D341Med (cell line): ENCODE measurements at places on chromosomes 12 and 14.
A peak's percentile ranks its signal among the peaks of the same experiment; 100 is the strongest.

- DNase-seq: no peak
Measured at GRCh38 chr12:77777274-77777673, 53.4 kb upstream of the NAV3 start.

GRCh38 chr12:88630561-88630960, 50.3 kb upstream of the KITLG start:
- DNase-seq: no peak

DNA sequence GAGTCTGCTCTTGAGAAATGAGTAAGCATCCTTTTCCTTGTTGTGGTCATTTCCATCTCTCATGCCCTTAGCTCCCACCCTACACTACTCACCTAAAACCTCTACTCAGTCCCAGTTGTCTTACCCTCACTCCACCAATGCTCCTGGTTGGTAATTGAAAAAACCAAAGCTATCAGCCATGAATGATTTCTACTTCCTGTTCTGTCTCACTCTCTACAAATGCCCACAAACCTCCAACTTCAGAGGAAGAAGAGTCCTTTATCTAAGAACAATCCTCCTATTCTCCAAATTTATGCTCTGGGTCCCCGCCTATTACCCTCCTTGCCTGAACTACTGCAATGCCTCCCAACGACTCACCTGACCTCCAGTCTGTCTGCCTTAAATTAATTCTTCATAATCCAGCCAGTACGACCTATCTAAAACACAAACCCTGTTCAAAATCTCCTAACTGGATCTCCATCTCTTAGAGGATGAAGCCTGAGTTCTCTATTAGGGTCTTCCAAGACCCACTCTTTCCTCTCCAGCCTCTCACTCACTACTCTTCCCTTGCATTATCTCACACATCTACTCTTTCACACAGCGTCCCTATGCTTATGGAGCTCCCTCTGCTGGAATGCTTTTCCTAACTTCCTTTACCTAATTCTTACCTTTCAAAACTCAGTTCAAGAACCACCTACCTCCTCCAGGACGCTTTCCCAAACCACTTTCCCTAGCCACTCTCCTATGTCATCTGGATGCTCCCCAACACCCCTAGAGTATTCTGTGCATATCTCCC, 2.2 kb downstream of the DHRS1 start:
- DNase-seq: peak; percentile 45

DNA sequence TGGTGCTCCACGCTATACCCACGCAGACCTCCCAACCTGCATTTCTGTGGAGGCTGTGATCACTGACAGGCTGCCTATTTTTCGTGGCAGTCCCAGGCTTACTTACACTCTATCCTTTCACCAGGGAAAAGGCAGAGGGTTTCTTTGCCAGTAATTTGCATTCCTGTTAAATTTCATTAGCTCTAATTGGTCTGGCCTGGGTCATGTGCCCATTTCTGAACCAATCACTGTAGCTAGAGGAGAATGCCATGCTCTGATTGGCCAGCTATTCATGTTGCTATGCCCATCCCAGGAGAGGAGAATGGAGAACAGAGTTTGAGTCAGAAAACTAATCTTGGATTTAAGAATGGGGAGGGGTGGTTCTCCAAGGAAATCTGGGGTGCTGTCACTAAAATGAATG, 43.2 kb upstream of the TUNAR start:
- DNase-seq: no peak

DNA sequence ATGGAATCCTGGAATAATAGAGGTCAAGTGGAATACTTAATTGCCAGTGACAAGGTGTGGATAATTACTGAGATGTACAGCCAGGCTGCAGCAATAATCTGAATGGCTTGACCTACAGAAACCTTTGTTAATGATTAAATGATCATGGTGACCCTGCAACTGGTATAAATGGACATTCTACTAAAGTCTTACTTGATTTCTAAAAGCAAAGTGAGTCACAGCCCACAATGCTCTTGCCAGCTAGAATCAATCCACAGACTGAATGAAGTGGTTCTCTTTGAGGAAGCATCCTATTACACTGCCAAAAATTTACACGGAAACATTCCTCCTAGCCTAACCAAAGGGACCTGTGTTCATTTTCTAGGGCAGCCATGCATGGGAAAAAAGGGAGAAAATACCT, 518.5 kb downstream of the SOX5 start:
- no peak for DNase-seq

- peak; percentile 20 for DNase-seq
Measured at GRCh38 chr12:20463913-20464524, 95.7 kb downstream of the PDE3A start.

DNA sequence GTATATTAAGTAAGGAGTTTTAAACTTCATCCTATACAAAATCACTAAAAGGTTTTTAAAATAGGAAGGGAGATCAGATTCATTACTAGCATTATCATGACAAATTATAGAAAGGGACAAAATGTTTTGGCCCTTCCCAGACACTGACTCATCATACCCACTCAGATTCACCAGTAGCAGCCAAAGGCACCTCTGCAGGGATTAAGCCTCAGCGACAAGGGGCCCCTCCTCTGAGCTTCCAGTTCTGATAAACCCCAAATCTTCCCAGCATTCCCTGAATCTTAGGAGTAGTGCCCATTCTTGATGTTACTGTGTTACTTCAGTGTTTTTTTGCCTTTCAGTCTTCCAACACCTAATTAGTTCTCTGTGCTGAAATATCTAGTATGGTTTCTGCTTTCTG, 14.5 kb downstream of the KRAS start:
- peak; percentile 25 for DNase-seq

DNA sequence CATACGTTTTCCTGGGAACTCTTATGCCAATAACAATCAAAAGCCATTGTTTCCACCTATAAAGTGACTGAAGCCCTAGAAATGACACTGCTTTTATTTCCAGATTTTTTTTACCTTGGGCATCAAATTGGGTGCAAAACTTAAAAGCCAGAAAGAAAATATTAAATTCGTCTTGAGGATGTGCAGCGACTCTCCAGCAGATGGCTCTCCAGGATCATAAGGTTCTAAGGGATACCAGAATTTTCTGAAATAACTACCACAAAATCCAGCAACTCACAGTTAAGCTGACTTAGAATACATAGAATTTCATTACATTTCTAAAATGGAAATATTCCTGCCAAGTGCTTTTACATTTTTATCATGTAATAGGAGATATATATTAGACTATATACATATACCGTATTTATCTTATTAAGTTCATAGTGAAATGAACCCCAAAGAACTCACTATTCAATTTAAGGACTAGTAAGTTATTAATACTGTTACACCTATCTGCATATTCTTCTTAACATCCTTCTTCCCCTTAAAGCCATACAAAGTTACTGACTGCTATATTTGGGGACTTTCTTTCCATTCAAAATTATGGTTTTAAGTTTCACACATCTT, 44.0 kb downstream of the ARMH4 start:
- peak; percentile 59 for DNase-seq

- DNase-seq: no peak
Measured at GRCh38 chr12:114444422-114445279, 38.7 kb upstream of the TBX5 start.

DNA sequence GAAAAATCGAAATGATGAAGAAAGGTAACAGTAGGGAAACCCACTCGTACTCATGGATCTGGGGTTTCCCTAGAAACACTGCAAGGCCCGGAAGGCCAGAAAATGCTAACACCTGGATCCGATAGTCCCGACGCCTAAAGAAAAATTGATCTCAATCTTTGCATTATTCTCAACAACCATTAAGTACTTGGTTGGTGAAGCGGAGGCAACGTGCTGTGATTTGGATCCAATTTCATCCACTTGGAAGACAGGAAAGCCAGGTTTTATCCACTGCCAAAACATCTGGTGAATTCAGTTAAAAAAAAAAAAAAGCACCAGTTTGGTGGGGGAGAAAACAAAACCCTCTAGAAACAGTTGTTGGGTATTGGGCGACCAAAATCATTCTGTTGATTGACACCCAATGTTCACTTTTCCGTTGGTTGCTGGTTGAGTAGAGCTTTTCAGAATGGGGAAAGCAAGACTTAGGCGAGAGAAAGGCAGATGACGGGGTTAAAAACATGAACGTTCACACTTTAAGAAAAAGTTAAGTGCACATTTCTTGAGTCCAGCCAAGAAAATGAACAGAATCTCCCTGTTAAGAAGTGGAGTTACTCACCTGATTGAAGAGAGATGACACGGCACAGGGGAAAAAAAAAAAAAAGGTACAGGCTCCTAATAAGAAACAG, 41.9 kb upstream of the MED13L start:
- DNase-seq: no peak

- peak; percentile 72 for DNase-seq
Measured at GRCh38 chr12:51846911-51847642, 1.4 kb downstream of the FIGNL2 start.

DNA sequence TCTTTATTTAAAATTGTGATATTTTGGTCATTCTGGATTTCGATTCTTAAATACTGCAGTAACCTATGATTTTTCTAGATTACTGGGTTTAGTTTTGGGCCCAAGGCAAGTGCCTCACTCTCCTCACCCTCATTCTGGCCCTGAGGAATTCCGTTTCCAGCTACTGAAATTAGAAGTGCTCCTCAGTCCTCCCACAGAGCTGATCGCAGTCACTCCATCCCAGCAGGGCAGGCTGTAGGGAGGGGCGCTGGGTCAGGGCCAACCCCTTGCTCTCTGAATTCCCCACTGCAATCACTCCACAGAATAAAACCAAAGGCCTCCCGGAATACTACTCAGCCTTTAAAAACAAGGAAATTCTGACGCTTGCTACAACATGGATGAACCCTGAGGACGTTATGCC, 66.5 kb upstream of the DIO3 start:
- no peak for DNase-seq

DNA sequence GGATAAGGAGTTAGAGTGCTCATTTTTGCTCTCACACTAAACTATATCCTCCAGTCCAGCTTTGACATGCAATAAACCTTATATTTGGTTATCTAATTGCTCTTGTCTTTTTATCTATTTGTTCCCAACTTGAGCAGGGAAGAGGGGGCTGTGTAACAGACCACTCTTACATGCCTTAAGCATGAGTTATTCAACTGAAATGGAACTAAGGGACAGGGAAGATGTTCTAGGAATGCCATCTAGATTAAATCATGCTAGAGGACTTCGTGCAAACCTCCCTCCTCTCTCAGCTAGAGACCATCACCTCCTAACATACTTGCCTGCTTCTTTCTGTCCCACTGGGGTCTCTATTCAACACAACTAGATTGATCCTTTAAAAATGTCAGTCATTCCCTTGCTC, 20.6 kb downstream of the SPX start:
- DNase-seq: no peak

DNA sequence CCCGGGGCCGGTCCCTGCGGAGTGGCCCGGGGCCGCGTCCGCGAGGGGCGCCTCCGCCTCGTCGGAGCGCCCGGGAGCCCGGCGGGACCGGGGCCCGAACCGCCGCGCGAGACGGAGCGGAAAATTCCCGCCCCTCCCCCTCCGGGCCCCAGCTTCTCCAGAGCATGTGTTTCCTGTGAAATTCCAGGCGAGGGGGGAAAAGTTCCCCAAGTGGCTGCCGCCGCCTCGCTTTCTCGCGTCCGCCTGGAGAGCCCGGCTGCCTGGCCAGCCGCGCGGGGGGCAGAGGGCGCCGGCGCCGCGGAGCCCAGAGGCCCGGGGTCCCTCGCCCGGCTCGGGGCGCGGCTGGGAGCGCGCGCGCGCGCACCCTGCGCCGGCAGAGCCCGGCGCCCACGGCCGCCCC, 904 bp downstream of the CACNA1C start:
- DNase-seq: peak; percentile 65

- DNase-seq: no peak
Measured at GRCh38 chr12:122593910-122594309, 66.9 kb downstream of the KNTC1 start.

DNA sequence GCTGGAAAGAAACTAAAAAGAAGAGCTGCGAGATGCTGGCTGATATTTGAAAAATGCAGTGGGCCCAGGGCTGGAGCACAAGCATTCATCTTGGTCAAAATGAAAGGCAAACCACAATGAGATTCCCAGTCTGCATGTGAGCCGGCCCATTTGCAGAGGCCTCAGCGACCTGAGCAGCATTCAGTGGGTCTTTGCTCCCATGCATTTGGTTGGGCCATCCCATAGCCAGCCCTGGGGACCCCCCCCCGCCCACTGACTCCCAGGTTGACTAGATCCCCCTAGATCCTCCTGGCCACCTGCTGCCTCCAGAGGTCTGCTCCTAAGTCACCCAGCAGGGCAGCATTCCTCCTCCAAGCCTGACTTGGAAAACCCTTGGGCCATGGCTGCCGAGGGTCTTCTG, 59.8 kb downstream of the PRMT8 start:
- no peak for DNase-seq

DNA sequence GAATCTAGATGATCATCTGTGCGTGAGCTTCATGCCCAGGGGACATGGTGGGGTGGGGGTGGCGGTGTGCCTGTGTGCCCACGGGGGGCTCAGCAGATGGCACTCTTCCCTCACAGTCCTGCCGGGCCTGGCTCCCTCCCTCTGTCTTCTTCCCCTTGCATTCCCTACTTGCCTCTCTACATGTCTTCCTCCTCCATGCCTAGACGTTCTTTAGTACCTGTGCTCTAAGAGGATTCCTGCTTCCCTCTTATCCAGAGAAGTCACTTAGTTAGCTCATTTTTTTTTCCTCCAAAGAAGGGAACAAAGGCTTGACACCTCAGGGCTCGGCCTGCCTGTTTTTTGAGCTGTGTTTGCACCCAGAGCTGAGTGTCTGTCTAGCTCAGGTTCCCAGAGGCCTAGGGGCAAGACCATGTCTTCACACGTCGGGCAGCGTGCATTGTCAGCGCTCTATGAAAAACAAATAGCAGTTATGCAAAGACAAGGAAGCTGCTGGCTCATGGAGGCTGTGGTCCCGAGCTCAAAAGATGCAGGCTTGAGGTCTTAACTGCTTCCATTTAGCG, 48.8 kb downstream of the NINJ2 start:
- DNase-seq: peak; percentile 81

DNA sequence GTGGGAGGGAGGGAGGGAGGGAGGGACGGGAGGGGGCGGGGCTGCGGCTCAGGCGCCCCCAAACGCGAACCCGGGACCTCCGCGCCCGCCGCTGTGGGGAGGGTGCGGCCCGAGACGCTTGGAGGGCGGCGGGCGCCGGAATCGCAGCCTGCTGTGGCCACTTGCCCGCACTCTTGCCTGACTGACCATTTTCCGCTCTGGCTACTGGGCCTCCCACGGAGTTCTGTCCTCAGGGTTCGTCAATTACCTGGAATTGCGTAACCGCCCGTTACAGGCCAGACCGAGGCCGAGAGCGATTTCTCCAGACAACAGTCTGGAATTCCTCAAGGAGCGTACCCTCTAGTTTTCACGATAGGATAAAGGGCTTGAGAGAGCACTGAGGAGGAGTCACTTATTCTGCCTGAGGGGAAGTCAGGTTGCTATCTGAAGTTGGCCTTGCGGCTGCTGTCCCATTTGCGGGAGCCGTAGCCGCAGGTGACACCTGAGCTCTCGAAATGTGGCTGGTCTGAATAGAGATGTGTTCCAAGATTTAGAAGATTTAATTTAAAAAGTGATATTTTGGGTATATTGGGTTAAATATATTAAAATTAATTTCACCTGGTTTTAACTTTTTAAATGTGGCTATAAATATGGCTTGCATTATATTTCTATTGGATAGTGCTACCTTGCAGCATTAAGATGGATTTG, 446 bp upstream of the ZNF641 start:
- no peak for DNase-seq

DNA sequence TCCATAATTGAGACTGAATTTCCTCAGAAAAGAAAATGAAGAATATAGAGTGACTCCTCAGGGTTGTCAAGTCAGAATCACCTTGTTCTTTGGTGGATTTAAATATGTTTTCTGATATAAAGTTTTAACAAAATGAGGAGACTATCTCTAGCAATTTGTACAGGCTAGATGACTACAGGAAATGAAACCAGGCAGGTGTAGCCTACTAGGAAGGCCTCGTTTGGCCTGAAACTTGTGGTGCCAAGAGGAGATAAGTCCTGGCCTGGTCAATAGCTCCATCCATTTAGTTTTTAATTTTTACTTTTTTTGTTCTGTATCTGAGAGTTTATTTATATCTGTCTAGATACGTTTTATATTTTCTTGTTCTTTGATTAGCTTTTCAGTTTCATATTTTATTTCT, 41.5 kb downstream of the SNAPC1 start:
- DNase-seq: no peak
